ENCODE measurements at places on chromosomes 3 and 15. TPM values are rescaled to one million over a fixed set of nuclear protein-coding genes. Genes with fewer than 3 reads are reported as not detected.

DNA sequence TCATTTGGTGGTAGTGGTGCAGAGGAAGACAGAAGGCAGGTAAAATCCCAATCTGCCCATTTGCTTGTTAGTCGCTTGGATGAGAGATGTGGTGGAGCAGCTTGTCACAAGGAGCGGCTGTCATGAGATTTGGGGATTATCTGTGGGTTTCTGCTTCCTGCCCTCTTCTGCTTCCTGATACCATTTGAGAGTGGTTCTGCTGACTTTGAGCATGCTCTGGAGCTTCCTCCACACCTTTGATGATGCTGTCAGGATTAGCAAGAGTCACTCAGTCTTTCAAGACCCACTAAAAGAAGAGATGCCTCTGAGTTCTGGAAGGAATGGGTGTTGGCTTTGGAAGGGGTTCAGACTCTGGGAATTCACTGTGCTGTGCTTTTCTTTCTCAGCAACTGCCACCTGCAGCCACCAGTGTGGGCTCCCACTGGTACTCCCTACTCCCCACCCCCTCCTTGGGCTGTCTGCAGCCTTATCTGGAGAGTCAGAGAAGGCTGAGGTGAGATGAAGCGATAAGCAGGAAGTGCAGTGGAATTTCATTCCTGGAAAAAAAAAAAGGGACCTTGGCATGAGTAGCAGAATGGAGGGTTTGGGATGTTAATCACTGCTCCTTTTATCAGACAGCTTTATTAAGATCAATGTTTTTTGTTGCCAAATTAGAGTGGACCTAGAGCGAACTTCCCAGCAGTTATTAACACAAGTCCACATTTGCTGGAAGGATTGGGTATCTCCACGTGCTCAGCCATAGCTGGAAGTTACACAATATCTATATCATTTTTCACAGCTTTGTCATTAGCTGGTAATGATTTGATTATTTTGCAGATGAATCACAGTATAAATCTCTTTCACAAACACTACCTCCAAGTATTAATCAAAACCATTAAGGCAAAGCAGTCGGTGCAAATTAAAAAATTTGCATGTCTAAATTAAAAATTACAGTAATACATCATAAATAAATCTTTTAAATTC lies 233.0 kb upstream of the SATB1 start:
- peak; percentile 59 for DNase-seq
- peaks cover 78% of the 10 kb centered on the region for H3K4me1 ChIP-seq
- H3K27me3 ChIP-seq: no peaks in the 10 kb centered on the region
- peak overlapping the region; percentile 78 for H3K27ac ChIP-seq
- peaks cover 20% of the 10 kb centered on the region for H3K36me3 ChIP-seq
- peak overlapping the region; percentile 67 for H3K4me3 ChIP-seq

GRCh38 chr3:138366006-138366759 lies 17.8 kb downstream of the MRAS start:
- no peak for DNase-seq
- H3K36me3 ChIP-seq: no peaks in the 10 kb centered on the region
- no peak overlapping the region for H3K27ac ChIP-seq

DNA sequence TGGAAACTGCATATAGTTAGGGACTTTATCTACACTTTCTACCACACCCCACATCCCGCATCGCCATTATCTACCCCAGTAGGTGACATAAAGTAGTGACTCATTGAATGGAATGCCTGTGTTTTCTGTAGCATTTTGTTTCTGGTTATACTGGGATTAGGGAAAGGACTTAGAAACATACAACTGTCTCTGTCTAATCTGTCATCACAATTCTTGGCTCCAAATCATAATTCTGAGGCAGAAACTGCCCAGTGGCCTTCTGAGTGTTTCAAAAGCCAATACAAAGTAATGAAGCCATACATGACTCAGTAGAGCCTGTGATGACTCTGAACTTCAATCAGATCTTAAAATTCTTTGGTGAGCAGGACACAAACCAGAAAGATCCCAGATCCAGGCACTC lies 115.7 kb upstream of the CHRM5 start:
- no peaks in the 10 kb centered on the region for H3K36me3 ChIP-seq
- H3K4me3 ChIP-seq: no peak overlapping the region
- H3K27ac ChIP-seq: no peak overlapping the region
- no peaks in the 10 kb centered on the region for H3K4me1 ChIP-seq
- H3K27me3 ChIP-seq: no peaks in the 10 kb centered on the region
- DNase-seq: no peak

- peaks cover 3% of the 10 kb centered on the region for H3K36me3 ChIP-seq
- peaks cover 16% of the 10 kb centered on the region for H3K4me1 ChIP-seq
- peak overlapping the region; percentile 17 for H3K4me3 ChIP-seq
- H3K27ac ChIP-seq: no peak overlapping the region
These were observed 2.0 kb upstream of the PFKFB4 start for GRCh38 chr3:48558493-48559134.

GRCh38 chr3:4695846-4696245 lies 202.7 kb downstream of the ITPR1 start:
- H3K4me1 ChIP-seq: no peaks in the 10 kb centered on the region
- H3K4me3 ChIP-seq: no peak overlapping the region
- no peak overlapping the region for H3K27ac ChIP-seq
- DNase-seq: no peak

GRCh38 chr3:50405249-50405648 lies 45.9 kb upstream of the TMEM115 start:
- no peaks in the 10 kb centered on the region for H3K27me3 ChIP-seq
- H3K36me3 ChIP-seq: no peaks in the 10 kb centered on the region
- H3K4me1 ChIP-seq: no peaks in the 10 kb centered on the region
- peak; percentile 46 for DNase-seq

- no peaks in the 10 kb centered on the region for H3K36me3 ChIP-seq
- no peak overlapping the region for H3K4me3 ChIP-seq
- DNase-seq: no peak
These were observed 108.3 kb downstream of the OCA2 start for GRCh38 chr15:27990521-27991515.

- H3K27ac ChIP-seq: no peak overlapping the region
- H3K36me3 ChIP-seq: no peaks in the 10 kb centered on the region
- no peak for DNase-seq
- peaks cover 6% of the 10 kb centered on the region for H3K27me3 ChIP-seq
- no peaks in the 10 kb centered on the region for H3K4me1 ChIP-seq
These were observed 161.7 kb upstream of the RAP2B start for GRCh38 chr3:153000325-153000724.

GRCh38 chr3:194705761-194706160 lies 20.1 kb downstream of the FAM43A start:
- H3K4me1 ChIP-seq: no peaks in the 10 kb centered on the region
- H3K27me3 ChIP-seq: no peaks in the 10 kb centered on the region

- no peak overlapping the region for H3K4me3 ChIP-seq
- H3K36me3 ChIP-seq: peaks cover 45% of the 10 kb centered on the region
- H3K27ac ChIP-seq: no peak overlapping the region
- DNase-seq: no peak
- H3K27me3 ChIP-seq: no peaks in the 10 kb centered on the region
These were observed 11.2 kb downstream of the CCNB2 start for GRCh38 chr15:59116141-59116540.

DNA sequence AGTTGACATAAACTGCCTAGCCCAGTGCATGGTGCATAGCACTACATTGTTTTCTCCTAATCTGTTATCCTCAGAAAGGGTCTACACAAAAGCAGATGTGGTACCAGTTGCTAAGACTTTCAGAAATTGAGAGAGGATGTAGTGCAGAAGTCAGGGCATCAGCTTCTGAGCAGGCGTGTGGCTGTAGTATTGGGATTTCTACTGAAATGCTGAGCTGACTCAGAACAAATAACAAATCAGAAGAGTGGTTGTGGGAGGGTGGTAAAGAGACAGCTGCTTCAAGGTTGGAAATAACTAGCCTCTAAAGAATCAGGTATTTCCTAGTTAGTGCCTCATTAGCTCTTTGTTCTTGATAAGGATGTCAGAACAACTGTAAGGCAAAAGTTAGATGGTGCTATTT lies 161.3 kb downstream of the AKAP13 start:
- peak overlapping the region; percentile 61 for H3K27ac ChIP-seq
- peaks cover 11% of the 10 kb centered on the region for H3K36me3 ChIP-seq
- DNase-seq: peak; percentile 62
- H3K4me3 ChIP-seq: peak overlapping the region; percentile 20
- H3K27me3 ChIP-seq: no peaks in the 10 kb centered on the region

GRCh38 chr15:91965501-91966193 lies 112.1 kb downstream of the SLCO3A1 start:
- H3K4me3 ChIP-seq: no peak overlapping the region
- no peaks in the 10 kb centered on the region for H3K27me3 ChIP-seq
- no peaks in the 10 kb centered on the region for H3K36me3 ChIP-seq
- H3K4me1 ChIP-seq: peaks cover 42% of the 10 kb centered on the region
- no peak overlapping the region for H3K27ac ChIP-seq

- H3K36me3 ChIP-seq: peaks cover 2% of the 10 kb centered on the region
- H3K27ac ChIP-seq: peak overlapping the region; percentile 81
- H3K4me3 ChIP-seq: peak overlapping the region; percentile 98
- H3K4me1 ChIP-seq: peaks cover 32% of the 10 kb centered on the region
These were observed 425 bp upstream of the FYTTD1 start for GRCh38 chr3:197749315-197749600.

- peaks cover 56% of the 10 kb centered on the region for H3K27me3 ChIP-seq
- H3K27ac ChIP-seq: no peak overlapping the region
- no peaks in the 10 kb centered on the region for H3K36me3 ChIP-seq
- no peak for DNase-seq
- H3K4me3 ChIP-seq: peak overlapping the region; percentile 49
- peaks cover 10% of the 10 kb centered on the region for H3K4me1 ChIP-seq
These were observed 883 bp upstream of the FRMD4B start for GRCh38 chr3:69386556-69387385.

- no peaks in the 10 kb centered on the region for H3K4me1 ChIP-seq
- H3K36me3 ChIP-seq: no peaks in the 10 kb centered on the region
- no peak for DNase-seq
These were observed 76.0 kb upstream of the SLC25A26 start for GRCh38 chr3:66144568-66145407.

DNA sequence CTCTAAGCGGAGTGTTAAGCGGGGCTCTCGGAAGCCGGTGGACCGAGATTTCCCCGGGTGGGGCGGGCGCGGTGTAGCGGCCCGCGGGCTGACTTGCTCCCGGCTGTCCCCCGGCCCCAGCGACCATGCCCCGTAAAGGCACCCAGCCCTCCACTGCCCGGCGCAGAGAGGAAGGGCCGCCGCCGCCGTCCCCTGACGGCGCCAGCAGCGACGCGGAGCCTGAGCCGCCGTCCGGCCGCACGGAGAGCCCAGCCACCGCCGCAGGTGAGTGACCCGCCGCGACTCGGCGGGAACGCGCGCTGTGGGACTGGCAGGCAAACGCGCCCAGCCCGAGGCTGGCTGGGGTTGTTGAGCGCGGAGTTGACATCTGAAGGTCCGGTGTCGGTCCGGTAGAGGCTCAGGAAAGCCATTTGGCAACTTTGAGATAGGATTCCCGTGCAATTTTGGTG lies 1.3 kb downstream of the SMC4 start:
- DNase-seq: peak; percentile 33
- peak overlapping the region; percentile 98 for H3K4me3 ChIP-seq
- peak overlapping the region; percentile 98 for H3K27ac ChIP-seq
- H3K4me1 ChIP-seq: peaks cover 41% of the 10 kb centered on the region
- H3K27me3 ChIP-seq: peaks cover 4% of the 10 kb centered on the region

GRCh38 chr15:81278306-81279029 lies 45.5 kb downstream of the STARD5 start:
- H3K4me3 ChIP-seq: no peak overlapping the region
- H3K27ac ChIP-seq: no peak overlapping the region
- peaks cover 30% of the 10 kb centered on the region for H3K4me1 ChIP-seq
- H3K36me3 ChIP-seq: peaks cover 3% of the 10 kb centered on the region

DNA sequence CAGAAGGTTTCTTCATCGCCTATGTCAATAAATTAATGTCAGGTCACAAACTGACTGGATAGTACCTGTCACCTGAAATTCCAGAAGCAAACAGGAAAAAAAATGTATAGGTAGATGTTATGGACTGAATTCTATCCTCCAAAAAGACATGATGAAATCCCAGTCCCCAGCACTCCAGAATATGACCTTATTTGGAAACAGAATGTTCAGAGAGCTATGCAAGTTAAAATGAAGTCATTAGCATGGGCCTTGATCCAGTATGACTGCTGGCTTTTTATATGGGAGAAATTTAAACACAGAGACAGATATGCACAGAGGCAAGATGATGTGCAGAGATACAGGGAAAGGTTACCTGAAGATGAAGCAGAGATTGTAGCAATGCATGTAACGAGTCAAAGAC lies 953.4 kb downstream of the ZPLD1 start:
- H3K27ac ChIP-seq: no peak overlapping the region
- H3K4me1 ChIP-seq: no peaks in the 10 kb centered on the region
- no peaks in the 10 kb centered on the region for H3K27me3 ChIP-seq
- no peak overlapping the region for H3K4me3 ChIP-seq
- DNase-seq: no peak
- H3K36me3 ChIP-seq: no peaks in the 10 kb centered on the region

- H3K4me1 ChIP-seq: peaks cover 4% of the 10 kb centered on the region
- DNase-seq: no peak
- no peak overlapping the region for H3K4me3 ChIP-seq
These were observed 48.2 kb downstream of the WWTR1 start for GRCh38 chr3:149609595-149609994.

DNA sequence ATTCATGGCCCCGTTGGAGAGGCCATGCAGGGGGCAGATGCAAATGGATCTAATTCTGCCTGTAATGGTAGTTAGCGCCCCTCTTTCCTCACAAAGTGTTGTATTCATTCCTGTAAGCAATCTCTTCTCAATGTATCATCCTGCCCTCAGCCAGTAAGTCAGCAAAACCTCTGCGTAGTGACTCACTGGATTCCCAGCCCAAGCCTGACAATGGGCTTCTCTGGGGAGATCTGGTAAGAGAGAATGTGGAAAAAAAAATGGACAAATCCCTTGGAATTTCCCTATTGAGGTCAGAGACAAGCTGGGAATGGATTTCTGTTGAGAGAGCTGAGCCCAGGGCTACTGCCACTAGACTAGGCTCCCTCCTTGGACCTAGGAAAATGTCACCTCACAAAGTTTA lies 25.4 kb downstream of the ADPGK start:
- no peak for DNase-seq
- H3K4me1 ChIP-seq: peaks cover 26% of the 10 kb centered on the region
- H3K36me3 ChIP-seq: peaks cover 66% of the 10 kb centered on the region
- peak overlapping the region; percentile 8 for H3K27ac ChIP-seq
- H3K27me3 ChIP-seq: no peaks in the 10 kb centered on the region
- no peak overlapping the region for H3K4me3 ChIP-seq

- H3K27ac ChIP-seq: no peak overlapping the region
- DNase-seq: no peak
- H3K4me3 ChIP-seq: no peak overlapping the region
- H3K4me1 ChIP-seq: peaks cover 10% of the 10 kb centered on the region
These were observed 11.8 kb upstream of the RPUSD3 start for GRCh38 chr3:9855594-9855993.

ISLR gene
- not detected for total RNA-seq

LDHAL6B gene
- total RNA-seq: not detected

SKOR1 gene
- 0.12 TPM for total RNA-seq

CCDC39 gene
- not detected for total RNA-seq

CKMT1B gene
- total RNA-seq: not detected

REC114 gene
- total RNA-seq: not detected

CHRFAM7A gene
- total RNA-seq: not detected

GYG1 gene
- total RNA-seq: 21.5 TPM

THRB gene
- not detected for total RNA-seq

P2RY14 gene
- total RNA-seq: 0.26 TPM

PSTPIP1 gene
- total RNA-seq: 155 TPM

MST1R gene
- total RNA-seq: 0.39 TPM

DUOX1 gene
- 0.74 TPM for total RNA-seq
